ENCODE measurements at places on chromosomes 1 and 21. TPM values are rescaled to one million over a fixed set of nuclear protein-coding genes. Genes with fewer than 3 reads are reported as not detected.
A peak's percentile ranks its signal among the peaks of the same experiment; 100 is the strongest.

DNA sequence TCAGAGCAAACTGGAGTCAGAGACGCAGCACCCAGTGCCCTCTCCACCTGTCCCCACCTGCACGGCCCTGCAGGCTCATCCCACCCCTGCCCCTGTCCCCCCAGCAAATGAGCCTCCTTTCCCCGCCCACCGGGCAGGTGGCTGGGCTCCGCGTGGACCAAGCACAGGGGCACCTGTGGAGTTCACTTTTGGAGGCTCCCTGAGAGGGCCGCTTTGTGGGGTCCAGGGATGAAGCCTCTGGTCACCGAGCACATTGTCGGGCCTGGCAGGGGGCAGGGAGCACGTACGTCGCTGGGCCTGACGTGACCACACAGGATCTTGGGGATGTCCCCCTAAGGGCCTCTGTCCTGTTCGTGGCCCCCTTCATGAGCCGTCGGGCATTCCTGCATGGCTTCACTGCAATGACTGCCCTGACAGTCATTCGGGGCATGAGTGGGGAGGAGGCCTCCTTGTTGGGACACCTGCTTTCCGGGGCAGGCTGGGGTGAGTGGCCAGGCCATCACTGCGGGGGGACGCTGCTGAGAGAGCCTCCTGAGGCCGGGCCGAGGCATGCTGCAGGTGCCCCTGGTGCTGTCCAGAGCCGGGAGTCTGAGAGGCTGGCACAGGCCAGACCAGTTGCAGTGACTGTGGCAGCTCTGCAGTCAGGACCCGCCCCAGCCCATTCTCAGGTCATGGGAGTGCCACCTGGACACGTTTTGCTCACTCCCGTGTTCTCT, 19.7 kb downstream of the SLX9 start:
- peak; percentile 14 for DNase-seq

GRCh38 chr1:16905868-16906702, 10.3 kb downstream of the RNU1-2 start:
- DNase-seq, result no peak

The OR6N1 gene
- not detected for polyA plus RNA-seq

- no peak for DNase-seq
Observed at GRCh38 chr1:61121631-61122030, 39.3 kb downstream of the NFIA start.

- no peak for DNase-seq
Observed at GRCh38 chr1:219374046-219374566, 200.4 kb downstream of the LYPLAL1 start.

DNA sequence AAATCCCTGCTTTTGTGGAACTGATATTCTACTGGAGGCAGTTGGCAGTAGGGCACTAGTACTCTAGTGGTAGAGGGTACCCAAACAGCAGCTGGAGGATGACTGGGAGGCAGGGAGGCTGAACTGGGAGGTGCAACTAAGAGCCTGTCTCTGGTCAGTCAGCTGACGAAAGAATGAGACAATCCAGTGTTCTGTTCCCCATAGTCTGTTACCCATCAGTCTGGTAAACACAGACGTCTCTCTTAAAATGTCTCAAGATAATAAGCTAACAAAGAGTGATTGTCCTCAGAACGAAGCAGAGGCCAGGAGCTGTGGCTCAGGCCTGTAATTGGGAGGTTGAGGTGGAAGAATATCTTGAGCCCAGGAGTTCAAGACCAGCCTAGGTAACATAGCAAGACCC, 30.4 kb downstream of the TFAP2E start:
- DNase-seq, result no peak

DNA sequence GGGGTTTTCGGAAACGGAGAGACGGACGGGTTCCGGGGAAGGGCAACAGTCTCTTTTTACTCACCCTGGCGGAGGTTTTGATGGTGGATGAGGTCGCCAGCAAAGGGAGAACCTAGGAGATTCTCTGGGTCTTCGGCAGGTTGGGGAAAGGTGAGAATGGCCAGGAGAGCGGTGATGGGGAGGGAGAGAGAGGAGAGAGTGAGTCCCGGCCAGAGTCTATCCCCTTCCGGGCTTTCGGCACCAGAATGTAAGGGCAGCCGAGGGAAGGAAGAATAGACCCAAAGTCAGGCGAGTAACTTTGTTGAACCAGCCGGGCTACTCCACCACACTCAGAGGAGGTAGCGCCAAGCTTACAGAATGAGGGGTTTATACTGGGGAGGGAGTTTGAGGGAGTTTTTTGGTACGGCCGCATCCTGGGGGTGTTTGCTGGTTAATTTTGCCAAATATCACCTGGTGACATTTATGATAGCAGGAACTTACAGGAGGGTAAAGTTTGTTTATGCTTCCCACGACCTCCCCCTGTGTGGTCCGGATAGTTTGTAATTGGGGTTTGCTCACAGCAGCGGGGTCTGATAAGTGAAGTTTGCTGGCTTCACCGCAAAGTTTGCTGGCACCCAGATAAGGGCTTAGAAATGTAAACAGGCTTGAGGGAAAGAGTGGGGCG, 141.1 kb upstream of the ETV3 start:
- DNase-seq, result no peak

The MAEL gene
- not detected for polyA plus RNA-seq

Data from psoas muscle (tissue), 8 donors.